HS-5 (cell line): ENCODE measurements at places on chromosomes 4 and X.

DNA sequence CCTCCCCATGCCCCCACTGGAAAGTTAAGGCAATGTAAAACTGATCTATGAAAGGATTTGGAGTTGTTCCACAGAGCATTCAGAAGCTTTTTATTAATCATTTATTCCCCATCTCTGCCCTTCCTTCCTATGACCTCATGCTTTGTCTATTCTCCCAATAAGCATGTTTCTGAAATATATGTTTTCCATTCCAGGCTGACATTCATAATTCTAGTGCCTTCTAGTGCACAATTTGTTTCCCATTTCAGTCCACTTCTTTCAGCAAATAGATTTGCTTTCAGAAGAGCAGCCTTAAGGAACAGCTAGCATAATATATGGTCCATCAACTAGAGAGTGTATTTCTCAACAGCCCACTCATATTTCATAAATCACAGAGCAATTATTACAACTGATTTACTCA is 77.1 kb upstream of the ATXN3L start:
- DNase-seq: peak; percentile 43

DNA sequence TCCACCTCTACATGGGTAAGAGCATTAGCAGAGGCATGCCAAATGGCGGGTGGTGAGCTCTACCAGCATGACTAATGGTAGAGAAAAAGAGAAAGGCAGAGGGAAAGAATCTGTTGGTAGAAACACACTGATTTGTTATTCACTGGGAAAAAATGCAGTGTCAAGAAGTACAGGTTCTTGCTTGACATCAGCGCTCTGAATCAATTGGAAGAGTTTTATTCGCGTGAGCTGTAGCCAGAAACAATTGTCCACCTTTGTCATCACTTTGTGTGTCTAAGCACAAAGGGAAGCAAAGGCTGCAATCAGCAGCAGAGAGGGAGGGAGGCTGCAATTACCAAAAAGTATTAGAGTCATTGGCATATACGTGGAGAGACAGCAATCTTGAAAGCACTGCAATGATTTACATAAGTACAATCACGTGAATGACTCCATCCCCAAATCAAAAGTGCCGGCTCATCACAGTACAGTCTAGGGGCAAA is 67.7 kb upstream of the HS3ST1 start:
- DNase-seq: no peak

DNA sequence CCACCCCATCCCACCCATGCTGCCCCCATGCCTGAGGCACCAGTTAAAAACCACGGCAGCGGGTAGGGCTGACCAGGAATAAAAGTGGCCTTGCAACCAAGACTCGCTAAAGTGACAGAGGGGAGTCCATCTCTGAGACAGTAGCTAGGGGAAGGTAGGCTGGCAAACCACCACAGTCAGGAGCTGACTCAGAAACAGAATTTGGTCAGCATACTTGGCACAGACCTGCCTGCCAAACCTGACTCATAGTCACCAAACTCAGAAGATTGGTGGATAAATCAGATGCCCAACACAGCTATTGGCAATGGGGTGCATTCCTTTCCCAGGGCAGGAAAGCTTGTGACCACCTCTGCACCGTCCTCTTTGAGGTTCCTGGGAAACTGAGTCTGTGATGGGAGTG is 193.8 kb downstream of the BCOR start:
- DNase-seq: peak; percentile 53

DNA sequence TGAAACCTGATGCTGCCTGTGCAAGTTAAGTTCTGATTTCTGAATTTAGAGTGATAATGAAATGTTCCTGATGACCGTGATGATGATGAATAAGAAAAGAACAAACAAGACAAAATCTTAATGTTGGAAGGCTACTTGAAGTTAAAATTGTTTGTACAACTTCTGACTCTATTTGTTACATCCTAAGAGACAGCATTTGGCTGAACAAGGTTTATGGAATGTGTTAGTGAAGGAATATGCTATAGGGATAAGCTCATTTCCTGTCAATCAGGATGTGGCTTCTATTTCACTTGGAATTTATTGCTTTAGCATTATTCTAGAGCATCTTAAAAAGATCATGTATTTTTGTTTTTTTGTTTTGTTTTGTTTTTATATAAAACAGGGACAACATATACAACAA is 267.5 kb downstream of the FAT4 start:
- peak; percentile 30 for DNase-seq

GRCh38 chrX:1521459-1521956 is 15.5 kb downstream of the P2RY8 start:
- no peak for DNase-seq

- no peak for DNase-seq
Measured at GRCh38 chrX:146243041-146243440, 425.4 kb downstream of the SLITRK2 start.

- DNase-seq: no peak
Measured at GRCh38 chr4:172009446-172010230, 196.4 kb downstream of the GALNTL6 start.

DNA sequence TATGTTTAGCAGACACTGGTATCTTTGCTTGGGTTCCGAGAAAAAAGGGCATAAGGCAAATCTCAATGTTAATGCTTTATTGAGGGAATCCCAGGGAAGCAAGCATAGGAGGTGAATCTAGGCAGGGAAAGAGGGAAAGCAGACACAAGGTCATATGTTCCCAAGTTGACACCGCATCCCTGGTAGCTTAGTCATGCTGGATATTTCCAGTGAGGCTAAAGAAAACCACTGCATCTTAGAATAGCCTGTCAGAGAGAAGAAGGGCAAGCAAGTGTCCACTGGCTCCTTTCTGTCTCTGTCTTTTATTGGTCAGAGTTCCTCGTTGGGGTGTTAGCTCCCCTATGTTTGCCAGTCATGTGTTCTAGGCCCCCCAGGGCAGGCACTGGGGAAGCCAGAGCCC is 104.7 kb downstream of the NKX6-1 start:
- DNase-seq: no peak

- DNase-seq: no peak
Measured at GRCh38 chrX:25737540-25737939, 400.6 kb upstream of the MAGEB18 start.

- no peak for DNase-seq
Measured at GRCh38 chrX:22603060-22603459, 330.3 kb downstream of the CBLL2 start.

DNA sequence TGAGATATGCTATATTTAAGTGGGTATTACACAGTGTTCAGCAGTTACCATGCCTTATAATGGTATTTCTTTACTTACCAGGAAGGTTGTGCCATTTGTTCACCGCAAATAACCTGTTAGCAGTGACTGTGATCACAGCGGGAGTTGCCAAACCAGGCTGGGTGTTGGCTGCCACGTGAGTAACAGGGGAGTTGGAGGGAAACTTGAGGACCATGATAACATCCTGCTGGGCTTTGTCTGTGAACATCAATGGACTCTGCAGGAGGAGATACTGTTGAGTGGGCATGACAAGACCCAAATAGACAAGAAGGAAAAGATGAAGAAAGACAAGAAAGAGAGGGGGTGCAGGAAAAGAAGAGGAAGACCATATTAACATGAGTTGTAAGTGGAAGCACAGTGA is 242.9 kb downstream of the DCLK2 start:
- no peak for DNase-seq

- DNase-seq: no peak
Measured at GRCh38 chr4:85769009-85769408, 294.1 kb downstream of the ARHGAP24 start.

DNA sequence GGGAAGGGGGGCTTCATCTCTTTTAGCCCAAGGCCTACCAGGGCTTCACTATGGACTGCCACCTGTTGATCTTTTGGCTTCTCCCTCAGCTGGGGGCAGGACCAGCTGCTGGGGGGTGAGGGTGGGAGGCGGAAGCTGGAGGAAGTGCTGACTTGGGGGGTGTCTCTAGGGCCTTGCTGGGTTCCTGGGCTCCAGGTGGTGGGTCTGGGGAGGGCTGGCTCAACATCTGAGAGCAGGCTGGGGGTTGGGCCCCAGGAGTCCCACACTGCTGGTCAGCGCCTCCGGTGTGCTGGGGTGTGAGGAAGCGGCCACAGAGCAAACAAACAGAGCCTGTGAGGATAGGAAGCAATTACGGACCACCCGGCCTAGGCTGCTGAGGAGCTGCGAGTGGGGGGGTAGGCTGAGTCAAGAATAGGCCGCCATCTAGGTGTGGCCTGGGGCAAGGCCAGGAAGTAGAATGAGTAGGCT is 85.7 kb downstream of the EFNB1 start:
- DNase-seq: no peak

GRCh38 chr4:81195475-81195874 is 19.5 kb downstream of the PRKG2 start:
- no peak for DNase-seq

DNA sequence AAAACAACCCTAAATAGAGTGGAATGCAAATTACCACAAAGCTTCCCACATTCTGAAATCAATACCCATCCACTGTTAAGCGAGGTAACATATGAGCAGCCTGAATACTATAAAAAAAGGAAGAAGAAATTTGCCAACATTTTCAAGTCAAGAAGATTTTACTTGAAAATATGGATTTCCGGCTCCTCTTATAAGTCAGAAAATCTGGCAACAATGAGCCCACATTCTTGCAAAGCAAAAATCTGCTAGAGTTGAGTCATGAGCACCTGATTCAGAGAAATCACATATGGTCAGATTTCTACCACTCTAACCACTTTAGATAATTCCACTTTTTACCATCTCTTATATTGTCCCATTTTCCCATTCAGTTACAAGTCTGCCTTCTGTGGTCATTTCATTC is 395.7 kb downstream of the DTHD1 start:
- no peak for DNase-seq

DNA sequence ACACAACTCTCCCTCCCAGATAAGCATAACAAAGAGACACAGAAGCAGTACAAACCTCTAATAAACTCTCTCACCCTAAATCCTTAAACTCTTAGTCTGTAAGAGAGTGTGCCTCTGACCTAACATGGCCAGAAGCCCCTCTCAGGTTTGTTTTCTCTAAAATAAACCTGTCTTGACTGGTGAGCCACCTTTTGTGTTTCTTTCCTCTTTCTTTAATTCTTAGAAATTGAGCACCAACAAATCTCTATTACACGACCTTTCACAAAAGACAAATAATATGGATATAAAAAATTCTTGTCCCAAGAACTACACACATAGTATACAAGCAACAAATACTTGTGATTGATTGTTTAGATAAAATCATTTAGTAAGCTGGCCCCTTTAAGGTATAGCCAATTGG is 573.7 kb downstream of the EPHA5 start:
- DNase-seq: no peak

- no peak for DNase-seq
Measured at GRCh38 chr4:48129307-48130014, 4.6 kb downstream of the TXK start.

DNA sequence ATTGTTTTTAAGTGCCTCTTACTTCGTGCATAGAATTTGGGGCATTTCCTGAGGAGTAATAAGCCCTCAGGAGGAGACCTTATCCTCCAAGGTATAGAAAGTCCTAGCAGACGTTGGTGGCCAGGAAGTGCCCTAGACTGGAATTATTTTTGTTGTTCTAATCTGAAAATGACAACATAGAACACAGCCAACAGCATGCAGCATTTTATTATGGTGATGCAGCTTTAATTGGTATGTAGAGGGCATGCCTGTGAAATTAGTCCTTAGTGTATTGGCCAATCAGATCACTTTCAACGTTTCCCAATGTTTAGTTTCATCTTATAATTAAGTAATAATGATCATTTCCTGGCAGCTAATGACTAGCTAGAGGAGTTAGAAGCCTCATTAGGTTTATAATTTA is 199.2 kb downstream of the SHROOM3 start:
- peak; percentile 56 for DNase-seq

- no peak for DNase-seq
Measured at GRCh38 chr4:94256828-94257227, 49.2 kb downstream of the SMARCAD1 start.

DNA sequence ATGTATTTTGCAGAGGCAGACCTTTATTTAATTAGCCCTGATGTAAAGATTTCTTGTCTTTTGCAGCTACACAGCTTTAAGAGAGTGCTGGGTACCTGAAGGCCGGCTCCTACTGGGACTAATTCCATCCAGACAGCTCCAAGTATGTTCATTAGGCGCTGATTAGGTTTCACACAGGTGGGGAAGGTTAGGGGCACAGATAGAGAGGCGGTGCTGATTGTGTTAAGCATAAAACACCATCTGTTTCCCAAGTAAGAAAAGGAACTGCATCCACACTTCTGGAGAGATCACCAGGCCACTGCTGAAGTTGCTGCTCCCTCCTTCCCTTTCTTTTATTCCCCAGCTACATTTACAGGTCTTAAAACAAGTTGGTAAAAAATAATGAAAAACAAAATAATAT is 349.5 kb downstream of the ZIC3 start:
- DNase-seq: no peak

- DNase-seq: no peak
Measured at GRCh38 chr4:170339522-170339921, 249.8 kb upstream of the AADAT start.

DNA sequence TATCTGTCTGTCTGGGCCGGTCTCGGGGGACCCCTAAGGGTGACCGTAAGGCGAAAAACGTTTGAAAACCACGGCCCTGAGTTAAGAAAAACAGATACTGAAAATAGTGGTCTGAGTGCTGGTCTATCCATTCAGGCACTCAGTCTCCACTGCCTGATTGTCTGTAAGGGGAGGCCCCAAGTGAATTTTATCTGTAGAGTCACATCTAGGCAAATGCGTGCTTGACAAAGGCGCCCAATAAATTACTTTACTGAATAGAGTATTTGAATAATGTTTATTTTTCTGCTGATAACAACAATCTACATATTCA is 465 bp downstream of the HNRNPH2 start:
- no peak for DNase-seq
